ENCODE measurements at places on chromosomes 5 and 9.

- no peak for DNase-seq
Measured at GRCh38 chr5:89421035-89421434, 538.1 kb upstream of the MEF2C start.

GRCh38 chr9:98506422-98507054 lies 202.2 kb downstream of the GABBR2 start:
- DNase-seq, result no peak

GRCh38 chr5:15092801-15093200 lies 221.2 kb upstream of the ANKH start:
- DNase-seq, result no peak

GRCh38 chr5:124935065-124935464 lies 188.6 kb upstream of the ZNF608 start:
- no peak for DNase-seq

- no peak for DNase-seq
Measured at GRCh38 chr5:168179192-168179593, 112.3 kb upstream of the WWC1 start.

GRCh38 chr5:169048181-169049125 lies 252.5 kb downstream of the SLIT3 start:
- no peak for DNase-seq

- DNase-seq, result no peak
Measured at GRCh38 chr9:98150721-98151120, 31.7 kb upstream of the TRIM14 start.

GRCh38 chr5:135213027-135213386 lies 179.0 kb upstream of the PITX1 start:
- no peak for DNase-seq

GRCh38 chr9:15116130-15116580 lies 190.9 kb downstream of the TTC39B start:
- no peak for DNase-seq

GRCh38 chr5:155575861-155576260 lies 562.3 kb downstream of the KIF4B start:
- no peak for DNase-seq

- no peak for DNase-seq
Measured at GRCh38 chr5:33261305-33261704, 179.5 kb upstream of the TARS1 start.

- DNase-seq, result no peak
Measured at GRCh38 chr5:170534177-170534576, 30.4 kb downstream of the KCNIP1 start.

- DNase-seq, result no peak
Measured at GRCh38 chr9:80061940-80062339, 490.2 kb downstream of the TLE4 start.

DNA sequence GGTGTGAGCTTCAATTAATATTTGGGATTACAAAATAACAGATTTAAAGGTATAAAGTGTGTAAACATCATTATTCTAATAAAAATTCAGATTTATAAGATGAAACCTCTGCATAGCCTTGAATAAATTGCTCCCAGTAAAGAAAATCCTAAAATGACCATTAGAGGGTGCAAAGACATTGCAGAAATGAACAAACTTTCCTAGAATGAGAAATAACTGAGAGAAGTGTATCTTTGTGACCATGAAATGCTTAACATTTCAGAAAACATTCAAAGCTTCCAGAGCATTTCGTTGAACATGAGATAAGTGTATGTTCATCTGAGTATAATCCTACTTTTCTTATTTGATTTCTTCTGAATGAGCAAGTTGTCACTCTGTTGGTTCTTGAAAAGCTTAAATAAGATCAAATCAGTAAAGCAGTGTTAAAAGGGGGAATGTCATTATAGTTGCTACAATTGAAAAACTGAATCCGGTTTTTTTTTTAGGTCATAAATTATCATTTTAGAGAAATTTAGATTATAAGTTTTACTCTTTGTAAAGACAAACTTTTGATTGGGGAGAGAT lies 24.7 kb upstream of the NUDT12 start:
- DNase-seq, result peak; percentile 35

DNA sequence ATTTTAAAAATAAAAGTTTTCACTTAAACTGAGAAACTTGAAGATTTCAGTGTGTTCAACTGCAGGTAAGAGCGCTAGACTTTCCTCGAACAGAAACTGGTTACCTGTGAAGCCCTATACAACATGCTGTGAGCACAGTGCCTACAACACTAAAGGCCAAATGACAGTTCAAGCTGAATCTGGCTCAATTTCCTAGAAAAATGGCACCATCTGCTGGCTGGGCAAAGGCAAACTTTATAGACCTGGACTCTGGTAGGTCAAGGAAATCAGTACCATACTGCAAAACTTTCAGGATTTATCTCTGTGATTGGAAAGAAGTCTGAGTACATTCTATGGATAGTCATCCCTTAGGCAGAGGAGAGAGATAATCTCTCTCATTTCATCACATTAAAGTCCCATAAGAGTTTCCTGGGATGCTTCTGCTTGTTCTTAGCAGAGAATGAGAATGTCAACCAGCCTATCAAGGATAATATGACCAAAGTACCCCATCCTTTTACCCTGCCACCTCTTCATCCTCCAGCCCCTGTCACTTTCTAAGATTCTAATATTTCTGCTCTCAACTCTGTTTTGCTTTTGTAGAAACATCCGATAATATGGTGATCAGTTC lies 31.8 kb upstream of the FOXB2 start:
- peak; percentile 22 for DNase-seq

GRCh38 chr5:31656806-31657205 lies 17.9 kb downstream of the PDZD2 start:
- DNase-seq, result no peak

DNA sequence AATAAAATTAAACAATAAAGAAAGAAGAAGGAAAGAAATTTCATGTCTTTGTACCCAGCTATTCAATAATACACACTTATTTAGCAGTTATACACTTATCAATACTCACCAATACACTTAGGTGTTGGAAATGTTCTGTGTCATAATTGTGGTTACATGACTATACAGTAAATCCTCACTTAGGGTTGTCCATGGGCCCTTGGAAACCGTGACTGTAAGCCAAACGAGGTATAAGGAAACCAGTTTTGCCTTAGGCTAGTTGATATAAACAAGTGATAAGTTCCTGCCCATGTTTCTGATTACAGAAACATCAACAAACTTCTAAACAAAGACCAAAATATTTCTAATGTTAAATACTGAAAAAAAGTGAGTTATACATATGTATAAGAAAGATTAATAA lies 10.0 kb upstream of the SLCO4C1 start:
- DNase-seq, result no peak

- no peak for DNase-seq
Measured at GRCh38 chr9:132200706-132201105, 38.8 kb downstream of the NTNG2 start.

GRCh38 chr5:132439521-132440089 lies 51.0 kb downstream of the IRF1 start:
- peak; percentile 47 for DNase-seq

DNA sequence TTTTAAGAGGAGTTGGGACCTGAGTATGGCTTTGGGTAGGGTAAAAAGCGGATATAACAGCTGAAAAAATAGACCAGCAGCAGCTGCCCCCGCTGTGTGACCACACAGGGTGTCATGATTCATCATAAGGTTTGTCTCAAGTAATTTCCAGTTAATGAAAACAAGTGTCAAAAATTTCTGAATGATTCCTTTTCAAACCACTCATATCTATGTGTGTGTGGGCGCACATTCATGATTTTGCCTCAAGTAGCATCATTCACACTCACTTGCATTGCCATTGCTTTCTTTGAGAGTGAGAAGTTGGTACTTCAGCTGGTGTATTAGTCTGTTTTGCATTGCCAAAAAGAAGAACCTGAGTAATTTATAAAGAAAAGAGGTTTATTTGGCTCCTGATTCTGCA lies 12.1 kb upstream of the TNFAIP8 start:
- no peak for DNase-seq

- DNase-seq, result no peak
Measured at GRCh38 chr5:106691701-106692100, 979.0 kb downstream of the EFNA5 start.

GRCh38 chr9:83154821-83155220 lies 91.9 kb upstream of the RASEF start:
- no peak for DNase-seq

DNA sequence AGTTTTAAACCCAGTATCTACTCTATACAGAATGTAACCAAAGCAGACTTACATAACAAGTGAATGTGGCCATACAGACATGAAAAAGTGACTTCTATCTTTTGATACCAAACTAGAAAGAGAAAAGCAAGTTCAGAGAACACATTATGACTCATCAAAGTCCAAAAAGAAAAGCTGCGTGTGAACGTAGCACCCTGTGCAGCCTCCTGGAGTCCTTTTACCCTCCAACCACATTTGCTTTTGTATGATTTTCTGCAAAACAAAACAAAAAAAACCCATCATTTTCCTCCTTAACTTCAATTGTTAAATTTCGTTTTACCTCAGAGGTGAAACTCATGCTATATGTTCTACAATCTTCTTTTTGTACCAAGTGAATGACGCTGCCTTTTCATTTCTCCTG lies 2.8 kb upstream of the SMARCA2 start:
- no peak for DNase-seq

GRCh38 chr9:28439688-28440087 lies 866.4 kb upstream of the C9orf72 start:
- no peak for DNase-seq

GRCh38 chr5:103674739-103675138 lies 112.2 kb upstream of the NUDT12 start:
- DNase-seq, result peak; percentile 32
